ENCODE measurements at places on chromosomes 16 and 17. TPM values are rescaled to one million over a fixed set of nuclear protein-coding genes. Genes with fewer than 3 reads are reported as not detected.
A peak's percentile ranks its signal among the peaks of the same experiment; 100 is the strongest.

- no peak for DNase-seq
These were observed 452.0 kb downstream of the SOX9 start for GRCh38 chr17:72572604-72573491.

DNA sequence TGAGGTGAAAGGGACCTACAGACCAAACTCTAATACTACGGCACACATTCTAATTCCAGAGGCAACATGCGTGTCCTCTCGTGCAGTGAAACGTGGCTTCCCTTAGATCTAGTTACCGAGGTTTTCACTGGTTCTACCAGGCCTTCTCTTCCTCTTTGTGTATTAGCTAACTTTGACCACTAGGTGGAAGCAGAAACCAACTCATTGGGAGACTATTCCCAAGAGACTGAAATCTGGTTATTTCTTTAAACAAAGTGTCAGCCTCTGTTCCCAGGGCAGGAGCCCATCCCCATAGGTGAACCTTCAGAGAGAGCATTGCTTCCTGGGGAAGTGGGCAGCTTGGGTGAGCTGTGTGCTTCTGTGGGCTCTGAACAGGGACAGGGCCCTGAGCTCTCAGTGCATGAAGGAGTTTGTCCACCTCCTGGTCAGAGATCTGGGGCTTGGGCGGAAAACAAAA, 19.7 kb upstream of the RCVRN start:
- peak; percentile 24 for DNase-seq

GRCh38 chr16:79469999-79470398, 130.5 kb downstream of the MAF start:
- DNase-seq, result no peak

- DNase-seq, result no peak
These were observed 428.4 kb upstream of the CDH5 start for GRCh38 chr16:65938083-65938482.

DNA sequence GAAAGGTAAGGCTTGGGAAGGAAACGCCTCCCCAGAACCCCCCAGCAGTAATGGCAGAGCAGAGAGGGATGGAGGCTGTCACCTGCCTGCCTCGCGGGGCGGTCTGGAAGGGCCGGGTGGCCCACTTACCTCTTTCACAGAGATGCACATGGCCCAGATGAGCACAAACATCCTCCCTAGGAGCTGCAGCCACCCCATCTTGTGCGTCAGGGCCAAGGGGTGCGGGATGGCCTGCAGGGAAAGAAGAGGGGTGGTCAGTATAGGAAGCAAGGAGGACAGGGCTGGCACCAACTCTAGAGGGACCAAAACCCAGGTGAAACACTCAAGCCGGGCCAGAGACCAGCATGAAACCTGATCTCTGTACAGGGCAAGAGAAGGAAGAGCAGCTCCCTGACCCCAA, 29.7 kb downstream of the TRPV3 start:
- no peak for DNase-seq

- DNase-seq, result no peak
These were observed 9.4 kb downstream of the KRT33A start for GRCh38 chr17:41340934-41341861.

DNA sequence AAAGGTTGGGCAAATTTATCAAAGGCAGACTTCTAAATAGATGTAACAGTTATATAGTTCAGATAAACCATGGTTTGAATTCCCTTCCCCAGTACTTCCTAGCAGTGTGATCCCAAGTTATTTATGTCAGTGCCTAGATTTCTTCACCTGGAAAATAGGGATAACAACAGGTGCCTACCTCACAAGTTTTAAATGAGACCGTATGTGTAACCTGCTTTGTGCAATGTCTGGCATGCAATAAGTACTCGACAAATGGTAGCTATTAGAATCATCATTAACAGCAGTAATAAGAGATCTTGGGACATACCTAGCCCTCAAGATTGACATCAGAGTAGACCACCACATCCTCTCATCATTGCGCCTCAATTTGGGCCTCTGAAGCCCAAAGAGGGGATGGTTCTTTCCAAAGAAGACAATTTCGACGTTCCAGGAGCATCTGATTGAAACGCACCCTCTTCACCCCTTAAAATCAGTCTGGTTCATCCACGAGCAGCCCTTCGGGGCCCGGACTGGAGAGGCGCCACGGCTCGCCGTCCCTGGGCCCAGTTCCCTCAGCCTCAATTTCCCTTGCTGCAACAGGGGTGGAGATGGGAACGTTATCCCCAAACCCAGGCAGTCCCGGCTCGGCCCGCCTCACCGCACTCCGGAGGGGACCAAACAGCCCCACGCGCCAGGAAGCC, 541 bp downstream of the ACACA start:
- no peak for DNase-seq

The TBC1D3H gene
- not detected for total RNA-seq

DNA sequence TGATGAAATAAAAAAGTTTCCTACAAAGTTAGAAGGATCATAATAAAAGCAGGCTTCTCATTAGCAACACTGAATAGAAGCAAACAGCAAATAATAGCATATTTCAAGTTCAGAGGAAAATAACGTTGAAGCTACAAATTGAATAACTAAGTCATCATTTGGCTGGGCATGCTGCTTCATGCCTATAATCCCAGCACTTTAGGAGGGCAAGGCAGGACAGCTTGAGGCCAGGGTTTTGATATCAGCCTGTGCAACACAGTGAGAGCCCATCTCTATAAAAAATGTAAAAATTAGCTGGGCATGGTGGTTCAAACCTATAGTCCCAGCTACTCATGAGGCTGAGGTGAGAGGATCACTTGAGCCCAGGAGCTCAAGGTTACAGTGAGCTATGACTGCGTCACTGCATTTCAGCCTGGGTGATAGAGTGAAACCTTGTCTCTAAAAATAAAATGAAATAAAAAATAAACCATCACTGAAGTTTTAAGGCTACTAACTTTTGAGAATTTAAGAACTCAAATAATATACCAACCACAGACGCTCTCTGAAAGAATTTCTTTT, 25.5 kb downstream of the NCOR1 start:
- DNase-seq, result no peak

DNA sequence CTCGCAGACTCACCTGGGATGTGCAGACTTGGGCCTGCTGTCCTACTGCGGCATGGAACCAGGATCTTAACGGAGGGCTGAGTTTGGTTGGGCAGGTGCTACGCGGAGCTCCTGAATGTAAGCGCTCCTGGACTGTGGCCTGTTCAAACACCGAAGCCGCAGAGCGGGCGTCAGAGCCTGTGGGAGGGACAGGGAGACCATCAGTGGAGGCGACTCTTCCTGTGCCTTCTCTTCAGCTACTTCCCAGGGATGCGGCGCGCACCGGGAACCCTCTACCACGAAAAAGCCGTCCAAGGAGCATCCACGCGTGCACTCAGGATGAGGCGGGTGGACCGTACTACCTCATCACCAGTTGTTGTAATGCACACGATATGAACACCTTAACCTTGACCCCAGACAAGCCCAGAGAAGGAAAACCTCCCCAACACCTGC, 2.0 kb downstream of the USP36 start:
- DNase-seq, result no peak

DNA sequence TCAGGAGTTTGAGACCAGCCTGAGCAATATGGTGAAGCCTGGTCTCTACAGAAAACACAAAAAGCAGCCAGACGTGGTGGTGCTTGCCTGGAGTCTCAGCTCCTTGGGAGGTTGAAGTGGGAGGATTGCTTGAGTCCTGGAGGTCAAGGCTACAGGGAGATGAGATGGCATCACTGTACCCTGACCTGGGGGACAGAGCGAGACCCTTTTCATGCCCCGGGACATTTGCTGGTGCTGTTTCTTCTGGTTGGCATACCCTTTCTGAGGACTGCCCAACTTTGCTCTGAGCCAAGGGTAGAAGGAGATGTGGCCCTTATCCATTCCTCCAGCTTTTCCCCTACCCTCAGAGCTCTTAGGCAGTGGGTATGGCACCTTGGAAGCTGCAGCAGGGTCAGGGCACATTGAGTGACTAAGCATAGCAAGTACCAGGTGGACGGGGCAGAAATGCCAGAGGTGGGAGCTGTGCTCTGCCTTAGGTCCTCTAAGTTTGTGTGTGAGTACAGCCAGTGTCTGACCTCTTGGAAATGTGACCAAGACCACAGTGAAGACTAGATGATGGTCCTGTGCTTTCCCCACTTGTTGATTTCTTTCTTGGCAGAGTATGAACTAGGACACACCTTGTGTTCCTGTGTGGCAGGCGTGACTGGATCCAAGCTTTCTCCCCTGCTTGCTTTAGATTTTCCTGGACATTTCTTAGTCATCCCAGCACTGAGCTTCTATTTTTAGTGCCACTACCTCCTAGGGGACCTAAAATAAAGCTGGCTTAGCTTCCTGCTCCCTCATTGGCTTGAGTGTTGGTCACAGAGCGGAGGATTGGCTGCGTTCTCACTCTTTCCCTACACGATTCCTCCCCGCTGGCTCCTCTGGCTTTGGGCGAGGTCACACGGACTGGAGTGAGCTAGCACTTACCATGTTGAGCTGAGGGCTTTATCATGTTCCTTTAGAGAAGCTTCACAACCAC, 9.9 kb upstream of the EDC4 start:
- no peak for DNase-seq

The GINS2 gene
- 3.1 TPM for total RNA-seq

GRCh38 chr16:927931-928330, 42.9 kb downstream of the LMF1 start:
- DNase-seq, result no peak

- no peak for DNase-seq
These were observed 19.4 kb downstream of the LYRM9 start for GRCh38 chr17:27873746-27874145.

GRCh38 chr17:28716740-28717577, 709 bp downstream of the RAB34 start:
- peak; percentile 73 for DNase-seq

- no peak for DNase-seq
These were observed 3.3 kb downstream of the IGFALS start for GRCh38 chr16:1790261-1790610.

DNA sequence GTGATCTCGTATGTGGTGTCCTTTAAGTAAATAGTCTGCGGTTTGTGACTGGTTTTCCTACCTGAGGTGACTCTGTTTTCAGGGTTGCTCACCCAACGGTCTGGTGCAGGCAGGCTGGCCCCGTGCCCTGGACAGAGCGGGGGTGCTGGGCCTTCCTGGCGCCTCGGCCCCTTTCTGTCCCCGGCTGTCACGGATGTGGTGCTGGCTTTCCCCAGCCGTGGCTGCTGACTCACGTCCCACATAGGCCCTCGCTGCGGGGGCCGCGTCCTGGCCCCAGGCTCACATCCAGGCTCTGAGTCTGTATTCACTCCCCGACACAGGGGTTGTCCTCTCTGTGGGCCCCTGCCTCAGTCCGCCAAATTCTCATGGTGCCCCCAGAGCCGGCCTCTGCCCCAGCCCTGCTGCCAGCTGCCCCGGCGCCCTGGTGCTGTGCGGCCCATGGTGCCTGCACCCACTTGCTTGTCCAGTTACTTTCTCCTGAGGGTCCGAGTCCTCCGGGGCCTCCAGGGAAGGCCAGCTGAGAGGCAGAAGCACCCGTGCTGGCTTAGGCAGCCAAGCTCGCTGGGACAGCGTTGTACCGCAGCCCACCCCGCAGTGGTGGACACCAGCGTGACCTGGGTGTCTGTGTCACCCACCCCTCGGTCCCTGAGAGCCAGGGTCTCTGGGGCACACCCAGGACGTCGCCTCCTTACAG, 5.9 kb downstream of the CHMP6 start:
- no peak for DNase-seq

The TBX4 gene
- total RNA-seq, result 53.7 TPM

The ZDHHC1 gene
- total RNA-seq, result 31.8 TPM

- DNase-seq, result no peak
These were observed 4.4 kb upstream of the SLC39A11 start for GRCh38 chr17:73096866-73097265.

DNA sequence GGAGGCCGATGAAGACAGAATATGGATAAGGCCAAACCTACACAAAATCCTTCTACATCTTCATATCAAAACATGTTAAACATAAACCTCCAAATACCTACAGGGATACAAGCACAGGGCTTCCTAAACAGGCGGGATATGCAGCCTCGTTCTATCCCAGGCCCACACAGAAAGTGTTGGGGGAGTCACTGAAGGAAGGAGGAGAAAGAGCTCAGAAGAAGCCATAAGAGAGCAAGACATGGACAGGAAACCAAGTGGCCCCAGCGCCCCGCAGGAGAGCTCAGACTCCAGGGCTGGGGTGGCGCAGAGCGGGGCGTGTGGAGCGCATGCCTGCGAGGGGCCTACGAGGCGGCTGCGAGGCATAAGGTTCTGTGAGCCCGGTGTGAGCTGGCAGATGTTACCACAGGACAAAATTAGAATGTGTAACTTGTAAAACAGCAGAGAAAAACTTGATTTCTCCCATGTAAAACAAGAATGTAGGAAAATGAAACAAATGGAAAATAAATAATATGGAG, 11.0 kb upstream of the FASN start:
- no peak for DNase-seq

DNA sequence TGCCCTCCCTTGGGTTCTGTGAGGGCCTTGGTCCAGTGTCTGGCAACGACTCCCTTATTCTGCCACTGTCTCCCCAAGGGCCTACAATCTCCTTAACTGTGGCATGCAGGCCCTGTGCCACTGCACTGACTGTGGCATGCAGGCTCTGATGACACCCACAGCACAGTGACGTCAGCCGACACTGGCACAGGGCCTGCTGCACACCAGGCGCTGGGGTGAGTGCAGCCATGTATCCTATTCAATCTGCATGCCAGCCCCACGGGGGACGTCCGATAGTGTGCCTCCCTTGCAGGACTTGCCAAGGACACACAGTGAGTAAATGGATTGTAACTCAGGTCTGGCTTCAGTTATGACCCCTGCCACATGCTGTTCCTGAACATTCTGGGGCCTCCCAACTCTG, 39.8 kb upstream of the RASD1 start:
- DNase-seq, result no peak

DNA sequence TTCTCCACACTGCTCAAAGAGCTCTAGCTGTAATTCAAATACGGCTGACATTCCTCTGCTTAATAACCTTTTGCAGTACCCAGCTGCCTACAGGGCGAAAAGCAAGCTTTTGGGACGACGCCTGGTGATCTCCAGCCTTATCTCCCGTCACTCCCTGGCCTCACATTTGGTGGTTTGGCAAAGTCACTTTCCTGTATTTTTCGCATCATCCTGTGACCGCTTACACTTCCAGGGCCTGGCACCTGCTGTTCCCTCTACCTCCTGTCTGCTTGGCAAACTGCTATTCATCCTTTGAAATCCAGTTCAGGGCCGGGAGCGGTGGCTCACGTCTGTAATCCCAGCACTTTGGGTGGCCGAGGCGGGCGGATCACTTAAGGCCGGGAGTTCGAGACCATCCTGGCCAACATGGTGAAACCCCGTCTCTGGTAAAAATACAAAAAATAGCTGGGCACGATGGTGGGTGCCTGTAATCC, 2.7 kb upstream of the BHLHA9 start:
- peak; percentile 25 for DNase-seq

- DNase-seq, result no peak
These were observed 169.9 kb downstream of the CYB561 start for GRCh38 chr17:63275971-63276745.

All from lung (tissue), 17 donors.